Fibroblast of gingiva (primary cell): ENCODE measurements at places on chromosomes 12 and 14.

DNA sequence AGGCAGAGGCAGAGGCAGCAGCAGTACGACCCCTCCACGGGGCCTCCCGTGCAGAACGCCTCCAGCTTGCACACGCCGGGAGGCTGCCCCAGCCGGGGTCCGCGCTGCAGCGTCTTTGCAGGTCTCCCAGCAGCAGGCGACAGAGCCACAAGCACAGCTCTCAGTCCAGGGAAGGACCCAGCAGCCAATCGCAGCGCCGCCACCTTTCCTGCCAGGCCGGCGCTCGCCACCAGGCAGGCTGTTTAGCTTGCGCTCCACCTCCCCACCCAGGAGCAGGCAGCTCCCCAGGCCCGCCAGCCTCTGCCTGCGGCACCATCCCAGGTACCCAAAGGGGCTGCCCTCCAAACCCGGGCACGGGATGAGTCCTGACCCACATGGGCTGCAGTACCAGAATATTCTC, 25.2 kb downstream of the DDX51 start:
- no peak for DNase-seq

- no peak for DNase-seq
Observed at GRCh38 chr12:131810726-131811125, 17.5 kb upstream of the MMP17 start.

DNA sequence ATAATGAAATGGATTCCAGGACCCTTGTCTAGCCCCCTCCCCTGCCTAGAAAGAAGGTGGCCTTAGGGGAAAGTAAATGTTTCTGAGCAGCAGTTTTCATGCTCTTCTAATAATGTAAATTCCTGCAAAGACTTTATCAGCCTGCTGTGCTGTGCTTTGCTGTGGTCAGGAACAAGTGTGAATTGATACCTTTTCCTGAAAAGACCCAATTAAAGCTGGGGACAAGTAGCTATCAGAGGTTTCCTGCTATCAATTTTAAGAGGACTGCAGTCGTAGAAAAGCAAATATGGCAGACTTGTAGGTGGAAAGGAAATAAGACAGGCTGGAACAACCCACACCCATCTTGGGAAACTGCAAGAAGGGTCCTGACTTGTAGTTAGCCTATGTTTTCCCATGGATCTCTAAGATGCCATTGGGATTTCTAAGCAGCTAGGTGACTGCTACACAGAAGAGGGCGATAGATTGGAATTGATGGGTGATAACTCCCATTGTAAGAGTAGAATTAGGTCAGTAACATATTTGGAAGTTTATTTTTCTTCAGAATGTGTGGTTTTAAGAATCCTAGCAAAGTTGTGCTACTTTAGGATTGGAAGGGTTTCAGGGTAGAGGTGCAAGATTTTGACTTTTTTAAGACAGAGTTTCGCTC, 3.1 kb downstream of the DYNLL1 start:
- DNase-seq: no peak

DNA sequence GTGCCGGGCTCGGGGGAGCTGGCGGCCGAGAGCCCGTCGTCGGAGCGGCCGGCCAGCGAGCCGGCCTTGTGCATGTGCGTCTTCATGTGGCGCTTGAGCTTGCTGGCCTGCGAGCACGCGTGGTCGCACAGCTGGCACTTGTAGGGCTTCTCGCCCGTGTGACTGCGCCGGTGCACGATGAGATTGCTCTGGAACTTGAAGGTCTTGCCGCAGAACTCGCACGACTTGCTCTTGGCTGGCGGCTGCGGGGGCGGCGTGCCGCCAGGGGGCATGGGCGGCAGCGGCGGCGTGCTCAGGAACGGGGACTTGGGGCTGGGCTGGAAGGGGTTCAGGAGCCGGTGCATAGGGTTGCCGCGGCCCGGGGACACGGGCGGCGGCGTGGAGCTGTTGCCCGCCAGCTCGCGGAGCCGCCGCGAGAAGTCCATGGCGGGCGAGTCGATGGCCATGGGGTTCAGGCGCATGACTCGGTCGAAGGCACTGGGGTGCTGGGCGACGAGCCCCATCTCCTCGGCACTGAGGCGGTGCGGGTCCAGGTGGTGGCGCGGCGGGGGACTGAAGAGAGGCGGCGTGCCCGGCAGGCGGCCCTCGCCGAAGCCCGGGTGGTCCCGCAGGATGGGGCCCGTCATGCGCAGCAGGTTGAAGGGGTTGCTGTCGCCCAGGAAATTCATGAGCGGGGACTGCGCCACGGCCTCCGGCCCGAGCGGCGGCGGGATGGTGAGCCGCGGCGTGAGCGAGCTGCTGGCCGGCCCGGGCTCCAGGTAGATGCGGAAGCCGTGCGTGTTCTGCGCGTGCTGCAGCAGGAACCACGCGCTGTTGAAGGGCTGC, 96.5 kb downstream of the BCL11B start:
- no peak for DNase-seq

DNA sequence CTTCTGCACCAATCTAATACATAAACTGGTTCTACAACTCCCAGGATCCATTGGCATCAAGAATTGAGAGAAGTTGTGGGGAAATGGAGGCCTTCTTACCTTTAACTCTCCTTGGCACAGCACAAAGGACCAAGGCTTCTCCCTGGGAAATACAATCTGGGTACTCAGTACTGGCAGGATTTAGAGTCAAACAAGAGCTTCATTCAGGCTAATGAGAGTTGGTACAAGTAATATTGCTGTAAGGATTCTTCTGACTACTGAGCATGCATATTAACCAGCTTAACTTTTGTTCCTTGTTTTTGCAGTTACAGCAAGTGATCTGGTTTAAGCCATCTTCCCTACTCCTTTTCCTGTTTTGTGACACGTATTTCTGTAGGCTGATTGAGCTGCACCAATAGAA, 76.2 kb upstream of the FERMT2 start:
- DNase-seq: no peak

GRCh38 chr12:25825446-25825845, 133.0 kb upstream of the RASSF8 start:
- DNase-seq: no peak

GRCh38 chr14:96617635-96618034, 115.5 kb downstream of the PAPOLA start:
- no peak for DNase-seq

GRCh38 chr14:90040411-90040810, 21.4 kb upstream of the KCNK13 start:
- no peak for DNase-seq

GRCh38 chr12:92574051-92574783, 128.6 kb upstream of the PLEKHG7 start:
- no peak for DNase-seq
